ENCODE measurements at places on chromosomes 11 and 22.

- DNase-seq, result no peak
These were observed 50.5 kb upstream of the WNT7B start for GRCh38 chr22:46027211-46028105.

- DNase-seq, result no peak
These were observed 30.1 kb downstream of the SBF2 start for GRCh38 chr11:10263929-10264328.

DNA sequence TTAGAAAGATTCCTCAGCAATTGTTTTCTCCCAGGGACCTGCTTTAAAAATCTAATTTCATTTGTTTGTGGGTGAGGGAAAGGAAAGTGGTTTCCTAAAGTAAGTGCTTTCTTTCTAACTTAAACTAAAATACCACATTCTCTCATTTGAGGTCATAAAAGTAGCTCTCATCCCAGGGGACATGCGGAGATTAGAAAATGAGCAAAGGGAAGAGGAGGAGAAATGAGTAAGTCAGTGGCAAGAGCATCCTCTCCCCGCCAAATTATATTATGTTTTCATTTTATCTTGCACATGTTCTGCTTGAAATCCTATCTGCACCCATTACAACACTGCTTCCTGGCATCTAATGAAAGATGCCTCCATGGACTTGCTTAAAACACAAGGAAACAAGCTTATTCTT lies 191.4 kb downstream of the ARHGAP42 start:
- no peak for DNase-seq

DNA sequence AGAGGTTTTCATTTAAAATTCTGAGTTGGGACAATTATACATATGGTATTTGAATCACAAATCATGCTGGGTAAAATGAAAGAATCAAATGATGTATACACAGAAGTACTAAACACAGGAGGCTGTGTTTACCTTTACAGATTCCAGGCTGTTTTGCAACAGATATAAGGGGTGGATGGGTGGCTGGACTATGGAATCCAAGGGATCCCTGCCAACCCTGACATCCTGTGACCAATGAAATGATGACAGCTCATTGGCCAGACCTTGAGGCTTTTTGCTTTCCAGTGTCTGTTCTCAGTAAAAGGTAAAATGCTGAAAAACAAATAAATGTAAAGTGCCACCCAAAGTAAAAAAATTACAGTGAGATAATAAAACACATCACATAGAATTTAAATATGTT lies 3.3 kb upstream of the DDI1 start:
- DNase-seq, result no peak

DNA sequence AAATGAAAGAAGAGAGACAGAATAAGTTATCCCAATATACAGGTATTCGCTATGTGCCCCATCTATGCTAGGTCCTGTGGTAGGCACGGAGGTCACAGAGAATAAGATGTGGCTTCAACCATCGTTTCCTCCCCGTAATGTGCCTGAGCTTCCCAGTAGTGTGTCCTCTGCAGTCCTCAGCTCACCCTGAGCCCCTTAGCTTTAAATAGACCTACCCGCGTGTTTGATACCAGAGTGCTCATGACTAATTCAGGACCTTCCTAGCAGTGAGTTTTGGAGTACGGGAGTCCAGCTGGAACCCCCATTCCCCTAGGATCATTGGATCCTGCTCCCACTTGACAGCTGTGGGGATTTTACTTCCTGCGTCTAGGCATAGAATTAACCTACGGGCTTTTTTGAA lies 37.5 kb upstream of the SYN3 start:
- no peak for DNase-seq

Measured in NK-92 treated with Interleukin-12 subunit alpha and Interleukin-12 subunit beta, amount 100 ng/mL, for 24 hours (cell line).